ENCODE measurements at places on chromosomes 2 and 18.

DNA sequence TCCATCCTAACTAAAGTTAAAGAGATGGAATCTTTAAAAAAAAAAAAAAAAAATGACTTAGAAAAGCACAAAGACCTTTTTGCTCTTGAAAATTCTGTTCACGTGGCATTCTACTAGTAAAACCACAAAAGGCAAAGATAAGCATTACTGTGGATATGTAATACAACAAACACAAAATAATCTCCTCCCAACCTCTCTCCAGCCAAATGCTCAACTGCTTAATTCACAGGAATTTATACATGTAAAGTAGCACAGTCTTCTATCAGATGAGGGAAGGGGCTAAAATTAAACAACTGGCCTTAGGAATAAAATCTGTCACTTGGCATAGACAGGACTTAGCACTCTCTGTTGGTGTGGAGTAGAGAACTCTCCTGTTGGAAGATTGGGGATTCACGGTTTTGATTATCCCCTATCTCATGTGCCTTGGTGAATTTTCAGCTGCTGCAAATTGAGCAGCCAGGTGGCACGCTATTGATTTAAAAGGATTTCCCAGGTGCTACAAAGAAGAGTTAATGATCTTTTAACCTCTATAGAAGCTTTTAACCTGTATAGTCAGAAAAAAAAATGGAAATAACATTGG lies 57.4 kb downstream of the ATIC start:
- DNase-seq = no peak

- DNase-seq = no peak
These were observed 32.5 kb downstream of the EEF1B2 start for GRCh38 chr2:206192157-206192556.

GRCh38 chr18:64017870-64018269 lies 48.0 kb downstream of the SERPINB8 start:
- no peak for DNase-seq

DNA sequence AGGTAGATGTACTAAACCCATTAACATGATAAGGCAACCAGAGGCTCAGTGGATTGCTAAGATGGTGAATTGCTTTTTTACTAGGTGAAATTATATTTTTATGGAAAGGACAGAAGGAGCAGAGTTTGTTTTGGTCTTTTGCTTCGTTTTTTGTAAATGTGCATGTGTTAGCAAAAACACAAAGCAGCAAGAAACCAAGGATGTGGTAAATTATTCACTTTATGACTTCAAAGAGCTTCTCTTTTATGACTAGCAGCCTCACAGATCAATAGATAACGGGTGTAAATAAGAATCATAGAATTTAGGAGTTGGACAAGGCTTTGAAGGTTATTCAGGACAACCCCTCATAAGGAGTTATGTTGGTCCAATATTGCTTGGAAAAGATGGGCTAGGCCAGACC lies 615.0 kb downstream of the DPP10 start:
- DNase-seq = no peak
